A549 treated with CpdA at 1 μM for 4 hours (cell line): ENCODE measurements at places on chromosomes 11 and 22. TPM values are rescaled to one million over a fixed set of nuclear protein-coding genes. Genes with fewer than 3 reads are reported as not detected.

TSPAN18 gene
- total RNA-seq: 1.9 to 2.8 TPM (median 2.4 TPM) in 5 replicates

CEND1 gene
- 1.6 to 1.8 TPM (median 1.7 TPM) in 5 replicates for total RNA-seq

RFPL1 gene
- total RNA-seq: not detected in 5 replicates

TCN2 gene
- 3.7 to 5.5 TPM (median 4.3 TPM) in 5 replicates for total RNA-seq

MAJIN gene
- total RNA-seq: 0.10 TPM in 1 of 5 replicates, not detected in the others

OR2AT4 gene
- 0.02 TPM in 1 of 5 replicates, not detected in the others for total RNA-seq

ZC3H12C gene
- total RNA-seq: 3.5 to 6.6 TPM (median 5.2 TPM) in 5 replicates

P4HA3 gene
- total RNA-seq: 29.6 to 51.0 TPM (median 40.7 TPM) in 5 replicates

BEST1 gene
- total RNA-seq: 2.1 to 8.7 TPM (median 5.1 TPM) in 5 replicates

VSIG2 gene
- total RNA-seq: not detected in 5 replicates

TRIM49 gene
- not detected in 5 replicates for total RNA-seq

OR51E2 gene
- total RNA-seq: 0.02 to 0.14 TPM in 2 of 5 replicates, not detected in the others

MRGPRE gene
- 0.15 to 0.19 TPM in 2 of 5 replicates, not detected in the others for total RNA-seq

PKDREJ gene
- total RNA-seq: not detected in 5 replicates

MRGPRX4 gene
- total RNA-seq: not detected in 5 replicates

CAPN5 gene
- total RNA-seq: 6.3 to 9.5 TPM (median 7.7 TPM) in 5 replicates

CLCF1 gene
- 43.7 to 49.7 TPM (median 44.6 TPM) in 5 replicates for total RNA-seq

KRTAP5-2 gene
- not detected in 5 replicates for total RNA-seq

OR52A1 gene
- not detected in 5 replicates for total RNA-seq

MSANTD2 gene
- 4.4 to 6.0 TPM (median 5.5 TPM) in 5 replicates for total RNA-seq

KBTBD3 gene
- total RNA-seq: 1.6 to 2.4 TPM (median 2.1 TPM) in 5 replicates

BBOX1 gene
- not detected in 5 replicates for total RNA-seq

SEC14L6 gene
- not detected in 5 replicates for total RNA-seq

LMF2 gene
- total RNA-seq: 30.4 to 50.1 TPM (median 44.1 TPM) in 5 replicates

PNPLA5 gene
- total RNA-seq: 0.06 TPM in 1 of 5 replicates, not detected in the others

MB gene
- 6.4 to 9.1 TPM (median 6.9 TPM) in 5 replicates for total RNA-seq

OLFML1 gene
- total RNA-seq: 0.02 TPM in 1 of 5 replicates, not detected in the others

TRIM34 gene
- 2.3 to 4.3 TPM (median 3.3 TPM) in 5 replicates for total RNA-seq

NOX4 gene
- total RNA-seq: not detected in 5 replicates

SLCO2B1 gene
- total RNA-seq: 3.3 to 6.7 TPM (median 4.1 TPM) in 5 replicates

PVALB gene
- not detected in 5 replicates for total RNA-seq

BTG4 gene
- total RNA-seq: 0.09 to 0.22 TPM (median 0.11 TPM) in 3 of 5 replicates, not detected in the others

IL17REL gene
- total RNA-seq: not detected in 5 replicates

CECR2 gene
- 0.07 to 0.12 TPM (median 0.08 TPM) in 5 replicates for total RNA-seq

CDKN1C gene
- 0.52 to 0.92 TPM (median 0.71 TPM) in 5 replicates for total RNA-seq

CRACR2B gene
- 2.1 to 4.9 TPM (median 3.6 TPM) in 5 replicates for total RNA-seq

KCNK7 gene
- 0.45 to 1.1 TPM (median 0.59 TPM) in 5 replicates for total RNA-seq
